NCI-H1694 (cell line): ENCODE measurements at places on chromosomes 16 and 17.

DNA sequence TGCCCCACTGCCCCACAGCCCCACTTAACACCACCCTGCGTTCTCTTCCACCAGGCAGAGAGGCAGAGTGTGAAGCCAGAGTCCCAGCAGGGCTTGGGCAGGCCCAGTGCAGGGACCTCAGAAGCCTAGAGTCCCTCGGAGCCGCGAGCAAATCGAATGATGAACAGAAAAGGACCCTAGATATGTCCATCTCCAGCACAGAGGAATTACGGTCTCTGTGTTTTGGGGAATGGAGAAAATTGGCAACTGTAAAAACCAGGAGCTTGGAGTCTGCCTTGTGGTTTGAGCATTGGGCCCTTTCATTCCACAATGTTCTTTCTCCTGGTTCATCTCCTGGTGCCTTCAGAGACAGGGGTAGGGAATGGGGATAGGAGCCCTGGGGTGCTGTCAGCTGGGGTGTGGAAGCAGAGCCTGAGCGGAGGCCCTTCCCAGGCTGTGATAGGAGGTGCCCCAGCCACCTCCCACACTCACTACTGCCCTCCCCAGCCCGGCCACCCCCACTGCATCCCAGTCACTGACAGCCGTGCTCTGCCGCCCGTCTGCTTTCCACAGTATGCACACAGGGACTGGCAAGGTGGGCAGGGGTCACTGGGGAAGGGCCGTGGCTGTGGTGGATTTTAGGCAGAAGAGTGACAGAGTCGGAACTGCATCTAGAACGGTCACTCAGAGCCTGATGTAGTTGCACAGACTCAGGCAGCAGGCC, 26.7 kb downstream of the TBX4 start:
- DNase-seq: no peak

GRCh38 chr16:83392743-83393142, 415.0 kb upstream of the HSBP1 start:
- DNase-seq: no peak

DNA sequence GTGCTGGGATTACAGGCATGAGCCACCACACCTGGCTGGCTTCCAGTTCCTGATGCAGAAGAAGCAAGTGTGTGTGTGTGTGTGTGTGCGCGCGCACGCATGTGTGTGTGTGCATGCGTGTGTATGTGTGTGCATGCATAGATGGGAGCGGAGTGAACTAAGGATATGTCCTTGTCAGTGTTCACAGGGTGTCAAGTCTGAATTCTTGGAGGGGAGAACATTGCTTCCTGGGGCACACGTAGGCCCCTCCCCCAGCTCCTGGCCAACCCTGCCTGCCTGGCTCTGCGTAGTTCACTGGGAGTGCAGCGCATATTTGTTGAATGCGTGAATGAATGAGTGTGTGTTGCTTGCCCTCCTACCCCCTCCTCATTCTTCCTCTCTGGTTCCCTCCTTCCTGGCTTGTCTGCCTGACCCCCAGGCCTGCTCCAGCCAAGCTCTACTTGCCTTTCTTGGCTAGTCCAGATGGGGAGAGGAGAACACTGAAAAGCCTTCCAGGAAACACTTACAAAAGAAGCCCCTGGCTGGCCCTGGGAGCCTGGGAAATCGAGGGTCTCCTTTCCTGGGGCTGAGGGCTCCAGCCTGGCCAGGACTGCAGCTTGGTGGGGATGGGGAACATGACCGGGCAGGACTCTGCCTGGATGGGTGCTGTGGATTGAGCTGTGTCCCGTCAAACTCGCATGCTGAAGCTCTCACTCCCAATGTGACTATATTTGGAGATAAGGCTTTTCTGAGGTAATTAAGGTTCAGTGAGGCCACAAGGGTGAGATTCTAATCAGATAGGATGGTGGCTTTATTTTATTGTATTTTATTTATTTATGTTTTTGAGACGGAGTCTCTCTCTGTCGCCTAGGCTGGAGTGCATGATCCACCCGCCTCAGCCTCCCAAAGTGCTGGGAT, 27.9 kb downstream of the IGFBP4 start:
- DNase-seq: no peak

GRCh38 chr16:1117176-1117900, 21.3 kb upstream of the C1QTNF8 start:
- DNase-seq: no peak

- no peak for DNase-seq
Observed at GRCh38 chr16:75250089-75250808, 1.2 kb downstream of the BCAR1 start.

DNA sequence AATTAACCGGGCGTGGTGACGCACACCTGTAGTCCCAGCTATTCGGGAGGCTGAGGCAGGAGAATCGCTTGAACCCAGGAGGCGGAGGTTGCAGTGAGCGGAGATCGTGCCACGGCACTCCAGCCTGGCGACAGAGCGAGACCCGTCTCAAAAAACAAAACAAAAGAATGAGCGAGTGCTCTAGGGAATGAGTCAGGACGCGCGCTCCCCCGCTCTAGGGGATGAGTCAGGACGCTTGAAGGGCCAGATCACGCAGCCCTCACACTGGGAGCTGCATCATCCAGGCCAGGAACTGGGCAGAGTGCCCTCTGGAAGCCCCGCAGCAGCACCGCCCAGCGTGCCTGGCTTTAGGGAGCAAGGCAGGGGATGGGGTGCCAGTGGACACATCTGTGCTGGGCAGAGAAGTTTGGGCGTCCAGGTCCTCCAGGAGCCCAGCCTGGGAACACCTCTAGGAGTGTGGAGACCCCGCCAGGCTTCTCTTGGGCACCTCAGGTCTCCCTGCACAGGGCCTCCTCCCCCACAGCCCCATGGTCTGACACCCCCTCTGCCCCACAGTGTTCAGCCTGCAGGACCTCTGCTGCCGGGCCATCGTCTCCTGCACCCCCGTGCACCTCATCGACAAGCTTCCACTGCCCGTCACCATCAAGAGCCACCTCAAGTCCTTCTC, 3.9 kb upstream of the WFIKKN1 start:
- no peak for DNase-seq

DNA sequence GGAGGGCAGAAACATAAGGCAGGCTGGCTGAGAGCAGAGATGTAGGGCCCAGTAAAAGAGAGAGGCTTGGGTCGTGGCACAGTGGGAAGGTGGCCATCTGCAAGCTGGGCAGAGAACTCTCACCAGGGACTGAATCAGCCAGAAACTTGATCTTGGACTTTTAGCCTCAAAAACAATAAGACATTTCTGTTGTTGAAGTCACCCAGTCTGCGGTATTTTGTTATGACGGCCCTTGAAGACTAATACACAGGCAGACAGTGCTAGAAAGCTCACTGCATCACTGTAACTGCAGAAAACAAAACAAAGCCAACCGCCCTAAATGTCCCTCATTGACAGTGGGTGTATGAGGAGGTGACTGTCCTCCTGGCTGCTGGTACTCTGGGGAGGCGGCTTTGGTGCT, 3.9 kb upstream of the JPH3 start:
- DNase-seq: no peak

- DNase-seq: no peak
Observed at GRCh38 chr16:26363581-26363980, 671.8 kb downstream of the HS3ST4 start.

DNA sequence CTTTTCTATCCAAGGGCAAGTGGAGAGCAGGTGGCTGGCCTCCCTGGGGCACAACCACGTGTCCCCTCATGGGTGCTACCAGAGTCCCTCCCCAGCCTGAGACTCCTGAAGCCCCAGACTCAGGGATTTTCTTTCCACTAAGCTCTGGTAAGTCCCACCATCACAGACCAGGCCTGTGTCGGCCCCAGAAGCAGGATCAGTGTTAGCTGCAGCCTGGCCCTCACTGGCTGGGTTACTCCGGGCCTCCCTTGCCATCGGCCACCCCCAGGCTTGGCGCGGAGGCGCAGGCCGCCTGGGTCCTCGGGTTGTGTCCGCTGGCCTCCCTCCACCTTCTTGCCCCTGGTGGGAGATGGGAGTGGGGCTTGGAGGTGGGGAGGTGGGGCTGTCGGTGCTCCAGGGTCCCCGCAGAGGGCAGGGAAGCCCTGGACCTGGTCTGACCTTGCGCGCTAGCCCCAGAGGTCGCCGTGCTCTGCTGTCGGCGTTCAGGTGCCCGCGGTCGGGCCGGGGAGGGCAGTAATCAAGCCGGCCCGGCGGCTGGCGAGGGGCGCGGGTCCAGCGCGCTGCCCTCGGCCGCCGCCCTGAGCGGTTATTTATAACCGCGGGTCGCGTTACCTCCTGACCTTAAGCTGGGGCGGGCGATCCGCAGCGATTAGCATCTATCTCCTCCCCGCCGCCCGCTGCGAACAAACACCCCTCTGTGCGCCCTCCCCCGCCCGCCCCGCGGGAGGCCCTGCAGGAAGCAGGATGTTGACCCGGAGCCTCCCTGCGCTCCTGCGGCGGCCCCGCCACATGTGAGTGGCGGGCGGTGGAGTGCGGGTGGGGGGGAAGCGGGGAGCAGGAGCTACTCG, 78.1 kb upstream of the TOB1 start:
- no peak for DNase-seq

DNA sequence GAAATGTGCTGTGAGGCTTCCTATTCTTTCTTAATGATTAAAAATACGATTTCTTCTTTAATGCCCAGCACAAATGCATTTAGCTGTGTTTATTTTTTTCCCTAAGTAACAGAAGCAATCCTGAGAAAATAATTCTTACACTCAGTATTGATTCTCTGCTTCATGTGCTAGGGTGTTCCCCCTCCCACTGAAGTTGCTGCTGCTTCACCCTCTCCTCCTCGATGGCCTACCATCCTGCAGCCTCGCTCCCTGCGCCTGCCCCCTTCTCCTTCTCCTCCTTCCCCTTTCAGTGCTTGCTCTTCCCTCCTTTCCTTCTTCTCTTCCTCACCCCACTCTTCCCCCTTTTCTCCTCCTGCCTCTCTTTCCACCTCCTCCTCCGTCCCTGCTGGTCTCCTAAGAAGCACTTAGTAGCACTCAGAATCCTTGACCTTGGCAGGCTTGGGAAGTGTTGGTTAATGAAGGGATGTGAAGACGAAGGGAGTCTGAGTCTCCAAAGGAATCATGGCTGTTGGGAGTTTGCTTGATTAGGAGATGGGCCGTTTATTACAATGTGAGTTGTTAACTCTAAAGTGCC, 119.7 kb downstream of the RPTOR start:
- DNase-seq: no peak

- DNase-seq: no peak
Observed at GRCh38 chr17:2634361-2634960, 41.0 kb downstream of the PAFAH1B1 start.

DNA sequence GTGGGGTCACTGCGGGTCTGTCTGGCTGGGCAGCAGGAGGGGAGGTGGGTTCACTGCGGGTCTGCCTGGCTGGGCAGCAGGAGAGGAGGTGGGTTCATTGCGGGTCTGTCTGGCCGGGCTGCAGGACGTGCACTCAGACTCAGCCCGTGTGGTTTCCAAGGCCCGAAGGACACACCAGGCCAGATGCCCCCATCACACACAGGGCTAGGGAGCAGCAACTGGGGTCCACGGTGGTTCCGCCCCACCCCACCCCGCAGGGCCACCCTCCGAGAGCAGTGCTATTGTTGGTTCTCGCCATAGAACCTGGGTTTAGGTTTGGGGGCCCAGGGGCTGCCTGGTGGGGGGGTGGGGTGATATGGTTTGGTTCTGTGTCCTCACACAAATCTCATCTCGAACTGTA, 5.8 kb upstream of the CIAO3 start:
- DNase-seq: no peak
